ENCODE measurements at places on chromosomes 11 and 22.

DNA sequence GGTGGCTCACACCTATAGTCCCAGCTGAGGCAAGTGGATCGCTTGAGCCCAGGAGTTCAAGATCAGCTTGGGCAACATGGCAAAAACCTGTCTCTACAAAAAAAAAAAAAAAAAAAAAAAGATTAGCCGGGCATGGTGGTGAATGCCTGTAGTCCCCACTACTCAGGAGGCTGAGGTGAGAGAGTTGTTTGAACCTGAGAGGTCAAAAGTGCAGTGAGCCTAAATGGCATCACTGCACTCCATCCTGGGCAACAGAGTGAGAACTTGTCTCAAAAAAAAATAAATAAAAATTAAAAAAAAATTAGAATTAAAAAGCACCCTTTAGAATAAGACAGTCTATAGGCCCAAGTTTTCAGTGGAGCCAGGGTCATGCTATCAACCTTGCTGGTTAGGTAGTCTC, 95.5 kb downstream of the PDHX start:
- no peak for DNase-seq

DNA sequence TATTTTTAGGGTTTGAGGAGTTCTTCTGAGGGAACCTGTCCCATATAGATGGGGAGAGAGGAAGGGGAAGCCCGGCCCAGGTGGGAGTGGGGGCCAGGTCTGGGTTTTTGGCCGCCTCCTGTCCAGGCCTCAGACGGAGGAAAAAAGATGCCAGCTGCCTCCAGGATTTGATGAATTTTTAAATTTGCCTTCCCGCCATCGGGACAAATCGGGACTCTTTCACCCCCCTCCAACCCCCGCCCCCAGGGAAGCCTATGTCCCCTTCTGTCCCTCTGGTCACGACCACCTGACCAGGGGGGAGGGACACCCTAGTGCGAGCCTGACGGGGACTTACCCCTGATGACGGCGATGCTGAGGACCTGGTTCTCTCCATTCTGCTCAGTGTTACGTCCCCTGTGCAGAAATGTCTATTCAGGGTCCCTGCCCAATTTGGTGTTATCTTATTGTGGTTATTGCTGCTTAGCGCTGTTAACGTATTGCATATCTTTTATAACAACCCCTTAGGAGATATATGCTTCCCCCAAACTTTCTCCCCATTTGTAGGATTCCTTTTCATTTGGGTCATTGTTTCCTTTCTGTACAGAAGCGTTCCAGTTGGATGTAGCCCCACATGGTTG, 115.9 kb upstream of the GRK3 start:
- peak; percentile 8 for DNase-seq

- no peak for DNase-seq
Measured at GRCh38 chr11:76880956-76881355, 20.2 kb downstream of the ACER3 start.

DNA sequence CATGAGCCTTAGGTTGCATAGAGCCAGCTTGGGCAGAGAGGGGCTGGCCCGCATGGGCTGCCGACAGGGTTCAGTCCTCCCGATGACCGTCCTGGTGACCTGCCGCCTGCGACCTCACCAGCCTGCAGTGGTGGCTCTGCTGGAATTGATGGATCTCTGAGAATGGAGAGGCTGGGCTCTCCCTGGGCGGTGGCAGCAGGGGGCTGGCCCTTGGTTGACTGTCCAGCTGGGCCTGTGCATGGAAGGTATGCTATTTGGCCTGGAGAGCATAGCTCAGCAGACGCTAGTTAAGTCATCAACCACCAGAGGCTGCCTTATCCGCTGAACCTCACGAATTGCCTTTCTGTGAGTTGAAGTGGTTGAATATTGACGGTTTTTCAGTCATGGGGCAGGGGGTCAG, 19.7 kb downstream of the GRAMD4 start:
- DNase-seq = no peak

DNA sequence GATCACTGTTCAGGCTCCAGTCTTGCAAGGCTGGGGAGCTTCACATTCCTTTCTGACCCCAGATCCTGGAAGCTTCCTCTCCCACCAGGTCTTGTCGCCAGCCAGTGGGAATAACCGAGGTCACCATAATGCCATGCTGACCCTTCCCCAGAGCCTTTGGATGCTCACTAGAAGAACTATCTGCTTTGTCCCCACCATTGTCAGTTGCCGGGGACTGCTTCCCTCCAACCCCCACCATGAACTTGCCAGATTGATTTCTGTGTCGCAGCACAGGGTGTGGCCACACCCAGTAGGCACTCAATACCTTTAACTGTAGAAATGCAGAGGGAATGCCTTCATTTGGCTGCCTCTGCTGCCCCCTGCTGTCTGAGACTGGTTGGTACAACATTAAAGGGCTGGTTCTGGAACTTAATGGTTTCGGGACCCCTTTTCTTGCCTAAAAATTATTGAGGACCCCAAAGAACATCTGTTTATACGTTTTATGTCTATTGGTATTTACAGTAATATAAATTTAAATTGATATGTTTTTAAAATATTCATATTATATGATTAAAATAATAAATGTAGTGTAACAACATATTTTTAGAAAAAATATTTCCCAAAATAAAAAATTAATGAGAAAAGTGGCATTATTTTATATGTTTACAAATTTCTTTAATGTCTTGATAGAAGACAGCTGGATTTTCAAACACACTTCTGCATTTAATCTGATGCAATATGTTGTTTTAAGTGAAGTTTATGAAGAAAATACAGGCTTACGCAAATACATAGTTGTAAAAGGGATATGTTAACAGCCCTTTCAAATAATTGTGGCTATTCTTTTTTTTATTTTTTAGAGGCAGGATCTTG, 6.7 kb upstream of the GDPD5 start:
- DNase-seq = peak; percentile 80

DNA sequence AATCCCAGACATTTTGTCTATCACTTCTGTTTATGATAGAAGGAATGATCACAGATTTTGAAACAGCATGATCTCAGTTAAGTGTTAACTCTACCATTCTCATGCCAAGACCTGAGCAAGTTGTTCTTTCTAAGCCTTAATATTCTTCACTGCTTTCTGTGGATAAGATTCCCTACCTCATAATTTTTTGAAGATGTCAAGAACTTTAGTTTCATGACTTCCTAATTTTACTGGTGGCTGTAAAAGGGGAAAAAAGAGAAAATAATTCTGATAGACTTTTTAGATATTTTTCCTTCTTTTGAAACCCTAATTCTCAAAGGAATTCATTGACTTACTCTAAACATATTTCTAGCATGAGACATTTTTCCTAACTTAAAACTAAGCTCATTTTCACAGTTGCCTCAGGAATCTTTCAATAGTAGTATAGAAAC, 520.0 kb upstream of the LUZP2 start:
- DNase-seq = no peak

DNA sequence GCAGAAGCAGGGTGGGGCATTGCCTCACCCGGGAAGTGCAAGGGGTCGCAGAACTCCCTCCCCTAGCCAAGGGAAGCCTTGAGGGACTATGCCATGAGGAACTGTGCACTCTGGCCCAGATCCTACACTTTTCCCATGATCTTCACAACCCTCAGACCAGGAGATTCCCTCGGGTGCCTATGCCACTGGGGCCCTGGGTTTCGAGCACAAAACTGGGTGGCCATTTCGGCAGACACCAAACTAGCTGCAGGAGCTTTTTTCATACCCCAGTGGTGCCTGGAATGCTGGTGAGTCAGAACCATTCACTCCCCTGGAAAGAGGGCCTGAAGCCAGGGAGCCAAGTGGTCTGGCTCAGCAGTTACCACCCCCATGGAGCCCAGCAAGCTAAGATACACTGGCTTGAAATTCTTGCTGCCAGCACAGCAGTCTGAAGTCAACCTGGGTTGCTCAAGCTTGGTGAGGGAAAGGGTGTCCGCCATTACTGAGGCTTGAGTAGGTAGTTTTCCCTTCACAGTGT, 573.7 kb upstream of the ANO3 start:
- no peak for DNase-seq

GRCh38 chr11:59172345-59173079, 580 bp downstream of the DTX4 start:
- peak; percentile 14 for DNase-seq

DNA sequence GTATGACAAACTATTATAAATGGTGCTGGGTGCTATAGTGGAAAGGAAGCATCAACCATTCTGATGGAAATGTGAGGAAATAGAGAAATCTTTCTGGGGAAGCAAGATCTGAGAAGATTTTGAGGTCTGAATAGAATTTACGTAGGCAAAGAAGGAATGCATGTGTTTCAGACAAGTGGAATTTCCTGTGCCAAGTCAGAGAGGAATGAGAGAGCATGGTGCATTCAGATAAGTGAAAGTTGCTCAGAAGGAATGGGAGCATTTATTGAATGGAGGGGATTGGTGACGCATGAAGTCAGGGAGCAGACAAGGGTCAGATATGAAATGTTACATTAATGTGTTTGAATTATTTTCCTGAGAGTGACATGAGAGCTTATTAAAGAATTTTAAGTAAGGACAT, 725.5 kb downstream of the METTL15 start:
- peak; percentile 79 for DNase-seq

DNA sequence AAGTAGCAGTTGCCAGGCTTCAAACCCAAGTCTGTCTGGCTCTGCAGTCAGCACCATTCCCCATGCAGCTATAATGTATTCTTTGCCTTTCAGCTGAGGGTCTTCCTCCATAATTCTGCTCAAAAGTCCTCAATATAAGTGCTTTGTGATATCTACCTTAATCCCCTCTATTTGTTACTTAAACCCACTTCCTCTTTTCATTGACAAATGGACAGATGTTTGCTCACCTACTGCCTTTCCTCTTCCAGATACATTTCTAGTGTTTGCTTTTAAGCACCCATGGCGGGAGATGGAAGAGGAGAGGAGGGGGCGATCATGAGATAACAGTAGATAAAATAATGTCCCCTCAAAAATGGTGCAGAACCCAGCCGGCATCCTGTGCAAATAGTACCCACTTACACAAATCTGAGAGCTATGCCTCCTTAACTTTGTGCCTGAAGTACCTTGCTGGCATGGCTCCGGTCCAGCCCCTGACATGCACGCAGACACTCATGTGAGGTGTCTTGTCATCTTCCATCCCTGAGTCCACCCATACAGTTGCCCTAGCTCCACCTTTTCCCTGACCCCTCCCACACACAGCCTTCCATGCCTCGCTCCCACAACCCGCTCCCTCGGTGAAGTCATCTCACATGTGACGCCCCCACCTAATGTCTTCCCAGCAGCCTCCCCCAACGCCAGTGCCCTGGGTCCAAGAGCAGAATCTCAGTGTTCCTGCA, 109.6 kb downstream of the TRIM29 start:
- DNase-seq = no peak

GRCh38 chr11:65316227-65317024, 1.8 kb downstream of the CDC42EP2 start:
- DNase-seq = peak; percentile 74

- no peak for DNase-seq
Measured at GRCh38 chr11:35064114-35064800, 74.7 kb upstream of the CD44 start.

DNA sequence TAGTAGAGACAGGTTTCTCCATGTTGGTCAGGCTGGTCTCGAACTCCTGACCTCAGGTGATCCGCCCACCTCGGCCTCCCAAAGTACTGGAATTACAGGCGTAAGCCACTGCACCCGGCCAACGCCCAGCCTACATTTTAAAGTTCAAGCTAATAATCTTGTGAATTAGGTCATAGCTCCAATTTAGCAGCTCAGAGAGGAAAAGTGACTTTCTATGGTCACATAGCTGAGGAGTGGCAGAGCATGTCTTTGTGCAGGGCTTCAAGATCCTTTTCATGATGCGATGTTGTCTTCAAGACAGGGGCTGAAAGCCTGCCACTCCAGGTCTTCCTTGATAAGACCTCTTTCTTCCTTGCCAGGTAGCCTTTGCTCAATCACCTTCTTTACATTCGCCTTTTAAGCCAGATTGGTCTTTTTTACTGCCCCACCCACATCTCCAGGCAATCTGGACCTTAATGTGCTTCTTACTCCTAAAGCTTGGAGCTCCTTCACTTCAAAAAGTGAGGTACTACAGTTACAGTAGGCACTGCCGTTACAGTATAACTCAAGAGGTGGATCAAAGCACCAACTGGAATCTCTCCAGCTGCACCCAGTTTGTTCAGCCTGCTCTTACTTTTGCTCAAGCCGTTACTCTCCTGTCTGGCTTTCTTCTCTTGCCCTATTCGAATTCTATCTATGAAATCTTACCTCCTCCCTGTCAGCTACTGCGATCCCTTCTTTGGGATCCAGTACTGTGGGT, 18.2 kb downstream of the YWHAH start:
- DNase-seq = no peak

DNA sequence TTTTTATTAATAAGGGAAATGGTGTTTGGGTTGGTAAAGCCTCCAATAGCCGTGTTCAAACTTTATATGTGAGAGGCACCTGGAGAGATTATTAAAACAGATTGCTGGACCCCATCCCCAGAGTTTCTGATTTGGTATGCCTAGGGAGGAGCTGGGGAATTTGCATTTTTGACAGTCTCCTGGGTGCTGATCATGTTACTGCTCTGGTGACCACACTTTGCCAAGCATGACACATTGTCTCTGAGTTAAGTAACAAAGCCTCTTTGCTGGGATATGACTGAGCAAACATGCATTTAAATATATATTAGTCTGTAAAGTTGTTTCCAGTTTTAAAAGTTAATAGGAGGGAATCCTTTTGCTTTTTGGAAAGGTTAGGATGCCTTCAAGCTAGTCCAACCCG, 140.4 kb downstream of the NAV2 start:
- peak; percentile 25 for DNase-seq

- DNase-seq = no peak
Measured at GRCh38 chr22:39220450-39220849, 24.3 kb downstream of the PDGFB start.

DNA sequence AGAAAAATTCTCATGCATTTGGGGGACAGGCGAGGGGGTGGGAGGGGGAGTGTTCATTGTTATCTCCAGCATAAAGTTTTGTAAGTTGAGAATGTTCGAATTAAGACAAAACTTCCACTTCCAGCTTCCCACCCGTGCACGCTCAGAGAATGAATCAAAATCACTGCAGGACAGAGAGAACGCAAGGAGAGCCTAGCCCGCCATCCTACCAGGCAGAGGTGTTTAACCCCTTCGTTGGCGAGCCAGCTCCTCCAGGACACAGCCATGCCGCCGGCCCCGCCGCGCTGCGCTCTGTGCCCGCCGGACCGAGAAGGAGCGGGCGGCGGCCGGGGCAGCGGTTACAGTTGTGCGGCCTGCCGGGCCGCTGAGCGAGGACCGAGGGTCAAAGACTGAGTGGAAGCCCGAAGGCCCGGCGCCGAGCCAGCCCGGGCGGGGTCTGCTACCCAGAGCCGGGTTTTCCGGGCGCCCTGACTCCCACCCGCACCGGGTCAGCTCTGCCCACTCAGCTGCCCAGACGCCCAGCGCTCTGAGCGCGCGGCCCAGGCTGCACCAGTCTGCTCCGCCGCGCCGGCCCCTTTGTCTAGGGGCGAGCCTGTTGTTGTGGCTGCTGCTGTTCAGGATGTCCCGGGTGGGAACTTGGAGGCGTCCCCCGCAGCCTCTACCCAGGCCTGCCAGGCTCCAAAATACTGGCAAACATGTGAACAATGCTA, at the start of gene NOX4:
Gene NOX4 (minus strand): TSS at position 395 of the 710 bp plus-strand sequence. CDS start 129 bp downstream, at position 266.
- no peak for DNase-seq

GRCh38 chr11:47924184-47924691, 56.1 kb upstream of the PTPRJ start:
- peak; percentile 42 for DNase-seq
